Activated T-cell treated with anti-CD3 and anti-CD28 coated beads, Interleukin-2, amount 50 U/mL, for 24 hours (primary cell): ENCODE measurements at places on chromosomes 11 and 22.

DNA sequence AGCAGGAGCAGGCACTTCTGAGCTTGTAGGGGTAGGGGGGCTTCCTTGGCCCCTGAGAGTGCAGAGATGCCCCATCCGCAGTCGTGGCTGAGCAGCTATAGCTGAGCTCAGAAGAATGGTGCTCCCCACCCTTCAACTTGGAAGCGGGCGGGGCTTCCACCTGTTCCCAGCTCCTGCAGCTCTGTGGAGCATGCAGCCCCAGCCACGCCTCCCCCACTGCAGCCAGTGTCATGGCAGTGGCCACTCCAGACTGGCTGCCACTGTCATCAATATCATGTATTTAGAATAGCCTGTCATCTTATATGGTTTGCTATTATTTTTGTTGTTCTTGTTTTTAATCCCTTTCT, 213.1 kb downstream of the LRRC4C start:
- no peak for DNase-seq

DNA sequence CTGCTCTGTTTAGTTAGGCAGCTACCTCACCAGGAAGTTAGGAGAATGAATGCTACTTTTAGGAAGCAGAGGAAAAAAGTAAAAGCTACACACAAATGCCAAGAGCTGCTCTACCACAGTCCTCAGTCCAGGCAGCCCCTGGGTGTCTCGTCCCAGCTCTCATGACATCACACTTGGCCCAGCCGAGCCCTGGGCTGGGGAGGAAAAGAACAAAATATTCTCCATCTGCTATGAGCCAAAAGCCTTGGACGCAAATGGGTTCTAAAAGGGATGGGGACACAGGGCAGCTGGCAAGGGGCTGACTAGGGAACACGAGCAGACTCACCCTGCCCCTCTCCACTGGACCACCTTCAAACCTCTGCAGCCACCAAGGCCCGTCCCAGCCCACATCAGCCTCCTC, 26.1 kb downstream of the TMEM184B start:
- no peak for DNase-seq

DNA sequence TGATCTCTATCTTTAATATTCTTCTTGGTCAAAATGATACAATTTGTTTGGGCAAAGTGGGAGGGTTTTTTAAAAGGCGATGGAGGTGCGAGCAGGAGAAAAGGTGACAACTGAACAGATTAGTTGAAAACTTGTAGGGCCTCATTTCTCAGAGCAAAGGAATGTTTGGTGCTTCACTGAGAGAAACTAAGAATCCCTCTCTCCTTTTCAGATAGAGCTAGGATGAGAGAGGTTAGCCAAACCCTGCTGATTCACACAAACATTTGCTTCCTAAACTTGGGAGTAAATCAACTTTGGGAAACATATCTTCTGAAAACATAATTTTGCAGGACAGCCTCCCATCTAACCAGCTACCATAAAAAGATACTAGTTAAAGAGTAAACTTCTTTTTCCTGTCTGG, 57.0 kb downstream of the PHF21A start:
- no peak for DNase-seq

- no peak for DNase-seq
Measured at GRCh38 chr11:120037111-120037510, 100.8 kb downstream of the TRIM29 start.

- DNase-seq, result no peak
Measured at GRCh38 chr22:27204280-27204679, 546.9 kb downstream of the MIAT start.

GRCh38 chr11:70423523-70424505, 25.5 kb downstream of the CTTN start:
- peak; percentile 57 for DNase-seq
